ENCODE measurements at places on chromosomes 3 and 15. TPM values are rescaled to one million over a fixed set of nuclear protein-coding genes. Genes with fewer than 3 reads are reported as not detected.

ILDR1 gene
- total RNA-seq: not detected

ZBTB11 gene
- 33.4 TPM for total RNA-seq

SYNPR gene
- total RNA-seq: not detected

UBE2E2 gene
- 12.0 TPM for total RNA-seq

SH3GL3 gene
- total RNA-seq: not detected

ARGFX gene
- total RNA-seq: not detected

C3orf80 gene
- not detected for total RNA-seq

NEK10 gene
- 2.9 TPM for total RNA-seq

ABHD2 gene
- 74.3 TPM for total RNA-seq

CHRNB4 gene
- 0.62 TPM for total RNA-seq

THRB gene
- total RNA-seq: under 0.01 TPM

RBP2 gene
- total RNA-seq: not detected

TLR9 gene
- total RNA-seq: not detected

ST3GAL6 gene
- total RNA-seq: 127 TPM

SAMD7 gene
- not detected for total RNA-seq

CCR1 gene
- total RNA-seq: 1.5 TPM

SMCO1 gene
- total RNA-seq: not detected

TP63 gene
- total RNA-seq: under 0.01 TPM

CEMIP gene
- total RNA-seq: 5.6 TPM

Measured in melanocyte of skin (primary cell).